ENCODE measurements at places on chromosomes 4 and X.

DNA sequence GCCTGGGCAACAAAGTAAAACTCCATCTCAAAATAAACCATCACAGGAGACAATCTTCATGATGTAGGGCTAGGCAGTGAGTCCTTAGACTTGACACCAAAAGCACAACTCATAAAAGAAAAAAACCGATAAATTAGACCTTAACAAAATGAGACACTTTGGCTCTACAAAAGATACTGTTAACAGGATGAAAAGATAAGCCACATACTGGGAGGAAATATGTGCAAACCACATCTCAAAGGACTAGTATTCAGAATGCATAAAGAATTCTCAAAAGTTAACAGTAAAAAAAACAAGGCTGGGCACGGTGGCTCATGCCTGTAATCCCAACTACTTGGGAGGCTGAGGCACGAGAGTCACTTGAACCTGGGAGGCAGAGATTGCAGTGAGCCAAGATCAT is 13.2 kb downstream of the EFHC2 start:
- DNase-seq, result no peak

- no peak for DNase-seq
Observed at GRCh38 chr4:907691-908425, 24.3 kb downstream of the GAK start.

DNA sequence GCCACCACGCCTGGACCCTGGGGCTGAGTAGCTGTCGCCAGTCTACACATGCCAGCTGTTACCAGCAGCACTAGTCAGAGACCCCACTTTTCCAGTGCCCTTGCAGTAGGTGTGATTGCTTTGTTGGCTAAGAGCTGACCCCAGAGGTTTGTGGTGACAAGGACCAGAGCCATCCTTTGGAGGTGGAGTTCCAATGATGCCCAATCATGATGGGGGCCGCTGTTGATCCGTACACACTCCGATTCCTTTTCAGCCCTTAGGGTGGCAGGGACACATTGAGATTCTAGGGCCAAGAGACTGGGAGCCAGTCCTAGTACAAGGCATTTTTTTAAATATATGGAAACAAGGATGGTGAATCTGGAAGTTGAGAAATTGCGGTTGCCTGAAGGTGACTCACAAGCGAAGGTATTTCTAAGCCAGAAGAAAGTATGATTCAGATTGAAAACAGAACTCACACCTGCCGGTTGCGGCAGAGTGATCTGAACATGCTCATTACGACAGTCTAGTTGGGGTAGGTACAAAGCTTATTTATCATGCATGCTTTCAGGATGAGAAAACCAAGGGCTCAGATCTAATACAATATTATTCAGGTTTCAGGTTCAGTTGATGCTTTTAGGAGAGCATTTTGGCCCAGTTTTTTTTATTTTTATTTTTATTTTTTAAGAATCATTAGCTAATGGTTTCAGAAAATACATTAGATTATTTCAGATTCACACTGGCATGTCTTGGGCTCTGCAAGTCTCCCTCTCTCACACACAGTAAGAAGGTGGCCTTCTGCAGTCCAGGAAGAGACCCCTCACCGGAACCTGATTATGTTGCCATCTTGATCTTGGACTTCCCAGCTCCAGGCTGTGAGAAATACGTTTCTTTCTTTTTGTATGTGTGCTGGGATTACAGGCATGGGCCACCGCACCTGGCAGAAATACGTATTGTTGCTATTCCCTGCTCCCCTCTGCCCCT is 43.4 kb downstream of the SHROOM2 start:
- no peak for DNase-seq

DNA sequence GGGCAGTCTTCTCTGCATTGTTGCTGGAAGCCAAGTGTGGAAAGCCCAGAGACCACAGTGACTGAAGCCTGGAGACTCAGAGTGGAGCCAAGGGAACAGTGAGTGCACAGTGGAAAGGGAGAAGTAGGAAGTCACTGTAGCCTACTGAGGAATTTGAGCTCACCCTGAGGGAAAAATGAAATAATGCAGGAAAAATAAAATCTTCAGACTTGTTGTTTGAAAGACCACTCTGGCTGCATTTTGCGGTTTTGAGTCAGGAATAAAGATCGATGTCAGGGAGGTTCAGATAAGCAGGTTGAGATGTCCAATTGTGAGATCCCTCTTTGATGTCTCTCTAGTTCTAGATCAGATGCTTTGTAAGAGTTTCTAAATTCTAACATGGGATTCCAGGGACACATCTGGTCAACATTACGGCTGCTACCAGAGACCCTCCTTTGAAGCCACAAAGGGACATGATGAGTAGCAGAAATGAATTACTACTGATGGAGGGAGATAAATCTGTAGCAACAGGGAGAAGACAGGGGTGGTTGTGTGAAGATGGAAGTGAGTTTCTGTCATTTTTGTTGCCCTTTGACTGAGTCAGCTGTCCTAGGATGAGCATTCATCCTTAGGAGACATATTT is 8.4 kb downstream of the ADH4 start:
- no peak for DNase-seq

DNA sequence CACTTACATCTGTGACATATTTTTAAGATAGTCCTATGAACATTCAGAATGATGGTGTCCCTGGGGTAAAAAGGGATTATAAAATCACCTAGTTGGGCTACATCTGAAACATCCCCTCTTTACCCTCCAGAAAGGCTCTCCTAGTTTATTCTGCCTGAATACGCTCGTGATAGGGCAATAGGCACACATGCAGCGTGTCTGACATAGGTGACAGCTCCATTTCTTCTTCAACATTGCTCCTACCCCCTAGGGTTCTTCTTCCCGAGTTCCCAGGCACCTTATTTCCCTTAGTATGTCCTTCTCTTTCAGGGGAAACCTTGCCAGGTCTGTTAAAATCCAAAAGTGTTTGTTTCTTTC is 27.1 kb upstream of the CFAP299 start:
- DNase-seq, result no peak

GRCh38 chrX:148811236-148811635 is 310.8 kb downstream of the AFF2 start:
- no peak for DNase-seq

DNA sequence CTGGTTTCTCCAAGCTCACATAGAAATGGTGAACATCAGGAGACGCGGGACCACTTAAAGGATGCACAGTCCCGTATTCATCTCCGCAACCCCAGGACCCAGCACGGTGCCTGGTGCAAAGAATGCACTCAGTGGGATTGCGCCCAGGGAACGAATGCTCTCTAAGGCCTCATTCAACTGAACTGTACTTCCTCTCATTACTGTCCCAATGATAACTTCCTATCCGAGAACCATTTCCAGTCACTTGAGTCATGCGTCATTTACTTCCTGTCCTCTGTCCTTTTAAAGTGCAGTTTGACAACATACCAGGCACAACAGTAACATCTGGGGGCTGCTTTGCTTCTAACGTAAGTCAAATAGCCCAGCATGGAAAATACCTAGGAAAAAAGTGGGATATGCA is 75.7 kb downstream of the RBM47 start:
- DNase-seq, result no peak

- no peak for DNase-seq
Observed at GRCh38 chr4:40289366-40290188, 45.6 kb upstream of the CHRNA9 start.

- DNase-seq, result no peak
Observed at GRCh38 chrX:72276478-72276953, 532 bp downstream of the RPS4X start.

- no peak for DNase-seq
Observed at GRCh38 chr4:3440979-3441500, 728 bp upstream of the HGFAC start.

DNA sequence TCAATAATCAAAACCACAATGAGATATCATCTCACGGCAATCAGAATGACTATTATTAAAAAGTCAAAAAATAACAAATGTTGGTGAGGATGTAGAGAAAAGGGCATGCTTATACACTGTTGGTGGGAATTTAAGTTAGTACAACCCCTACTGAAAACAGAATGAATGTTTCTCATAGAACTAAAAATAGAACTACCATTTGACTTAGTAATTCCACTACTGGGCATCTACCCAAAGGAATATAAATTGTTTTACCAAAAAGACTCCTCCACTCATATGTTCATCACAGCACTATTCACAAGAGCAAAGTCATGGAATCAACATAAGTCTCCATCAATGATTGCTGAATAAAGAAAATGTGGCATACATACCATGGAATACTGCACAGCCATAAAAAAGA is 278.1 kb upstream of the ARSJ start:
- DNase-seq, result no peak
